Stimulated activated CD8-positive, alpha-beta memory T cell treated with anti-CD3 and anti-CD28 coated beads, Interleukin-15, amount 100 ng/mL, for 1 hour (primary cell): ENCODE measurements at places on chromosomes 3 and 15.

- no peak for DNase-seq
Measured at GRCh38 chr15:28005004-28005527, 94.0 kb downstream of the OCA2 start.

GRCh38 chr3:161020256-161020655 lies 84.9 kb downstream of the B3GALNT1 start:
- no peak for DNase-seq

- no peak for DNase-seq
Measured at GRCh38 chr3:44827196-44827595, 34.5 kb upstream of the TMEM42 start.

GRCh38 chr3:154220462-154220861 lies 99.3 kb downstream of the ARHGEF26 start:
- no peak for DNase-seq

DNA sequence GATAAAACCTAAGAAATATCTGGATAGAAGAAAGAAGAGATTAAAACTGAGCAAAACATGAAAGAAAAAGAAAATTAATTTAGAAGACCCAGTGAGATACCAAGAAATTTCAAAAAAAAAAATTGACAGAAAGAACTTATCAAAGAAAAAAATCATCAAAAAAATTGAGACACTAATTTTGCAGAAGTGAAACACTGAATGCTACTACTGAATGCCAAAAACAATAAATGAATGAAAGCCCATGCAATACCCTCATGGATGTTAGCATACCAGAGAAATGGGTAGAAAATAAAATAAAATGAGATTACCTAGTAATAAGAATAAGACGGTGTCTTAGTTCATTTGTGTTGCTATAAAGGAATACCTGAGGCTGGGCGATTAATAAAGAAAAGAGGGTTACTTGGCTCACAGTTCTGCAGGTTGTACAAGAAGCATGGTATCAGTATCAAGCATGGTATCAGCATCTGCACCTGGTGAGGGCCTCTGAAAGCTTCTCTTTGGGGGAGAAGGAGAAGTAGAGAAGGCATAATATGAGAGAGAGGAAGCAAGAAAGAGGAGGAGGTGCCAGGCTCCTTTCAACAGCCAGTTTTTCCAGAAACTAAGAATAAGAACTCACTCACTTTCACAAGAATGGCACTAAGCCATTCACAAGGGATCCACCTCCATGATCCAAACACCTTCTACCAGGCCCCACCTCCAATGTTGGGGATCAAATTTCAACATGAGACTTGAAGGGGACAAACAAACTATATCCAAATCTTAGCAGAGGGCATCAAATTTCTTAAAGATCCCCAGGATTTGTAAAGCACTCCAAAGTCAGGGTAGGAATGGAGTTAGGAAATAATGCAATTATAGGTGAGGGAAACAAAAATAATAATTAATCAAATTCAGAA lies 73.2 kb downstream of the BTLA start:
- no peak for DNase-seq

DNA sequence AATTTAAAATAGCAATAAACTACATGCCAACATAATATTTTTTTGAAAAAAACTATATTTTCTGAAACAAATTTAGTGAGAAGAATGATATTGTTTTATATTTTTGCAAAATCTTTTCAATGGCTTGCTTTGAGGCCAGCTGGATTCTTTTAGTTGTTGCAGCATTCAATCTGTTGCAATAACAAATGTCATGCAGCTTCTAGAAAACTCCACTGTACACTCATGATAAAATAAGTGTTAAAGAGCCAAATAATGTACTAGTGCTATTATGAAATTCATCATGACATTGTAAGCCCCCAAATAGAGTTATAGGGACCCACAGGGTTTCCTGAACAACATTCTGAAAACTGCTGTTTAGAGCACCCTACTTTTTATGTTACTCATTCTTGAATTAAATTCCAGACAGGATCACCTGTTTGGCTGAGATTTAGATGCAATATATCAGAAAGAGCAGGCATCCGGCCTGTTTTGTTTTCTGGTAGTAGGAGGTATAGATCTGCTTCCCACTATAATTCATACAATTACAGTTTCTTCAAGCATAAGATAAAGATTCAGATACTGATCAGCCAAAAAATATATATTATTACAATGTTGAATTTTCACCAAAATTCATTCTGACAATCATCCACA lies 703.0 kb upstream of the ZNF385D start:
- DNase-seq = no peak

DNA sequence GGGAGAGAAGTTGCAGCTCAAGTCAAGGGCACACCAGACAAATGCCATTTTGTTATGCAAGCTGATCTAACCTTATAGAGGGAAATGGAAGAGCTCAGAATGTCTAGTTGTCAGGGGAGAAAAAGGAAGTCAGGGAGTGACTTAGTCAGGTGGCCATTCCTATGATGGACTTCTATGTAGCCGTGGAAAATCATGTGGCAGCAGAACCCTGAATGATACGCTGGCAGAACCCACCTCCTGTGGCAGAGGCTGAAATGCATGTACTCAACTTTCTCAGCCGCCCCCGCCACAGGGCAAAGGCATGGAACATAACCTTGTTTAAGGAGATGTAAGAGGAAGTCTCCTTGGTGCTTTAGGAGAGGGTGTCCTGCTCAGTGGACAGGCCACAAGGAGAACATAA lies 37.7 kb upstream of the PARL start:
- no peak for DNase-seq

GRCh38 chr3:76367281-76367680 lies 581.9 kb upstream of the ZNF717 start:
- DNase-seq = no peak

DNA sequence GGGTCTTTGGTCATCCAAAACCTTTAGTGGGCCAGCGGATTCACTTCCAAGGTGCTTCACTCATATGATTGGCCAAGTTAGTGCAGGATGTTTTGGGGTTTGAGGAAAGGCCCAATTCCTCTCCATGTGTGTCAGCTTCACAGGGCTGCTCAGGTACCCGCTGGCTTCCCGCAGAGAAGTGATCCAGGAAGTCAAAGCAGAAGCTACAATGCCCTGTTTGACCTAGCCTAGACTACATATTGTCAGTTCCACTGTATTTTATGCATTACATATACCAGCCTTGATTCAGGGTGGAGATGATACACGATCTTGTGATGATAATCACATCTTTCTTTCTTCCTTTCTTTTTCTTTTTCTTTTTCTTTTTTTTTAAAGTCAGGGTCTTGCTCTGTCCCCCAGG lies 32.1 kb downstream of the PDE8A start:
- no peak for DNase-seq

- DNase-seq = no peak
Measured at GRCh38 chr3:2810723-2811122, 299.5 kb downstream of the IL5RA start.

- no peak for DNase-seq
Measured at GRCh38 chr15:43541785-43542184, 24.4 kb downstream of the MAP1A start.

- no peak for DNase-seq
Measured at GRCh38 chr3:186821429-186822387, 15.4 kb upstream of the RFC4 start.

GRCh38 chr3:53795789-53796560 lies 50.2 kb downstream of the CHDH start:
- DNase-seq = no peak

DNA sequence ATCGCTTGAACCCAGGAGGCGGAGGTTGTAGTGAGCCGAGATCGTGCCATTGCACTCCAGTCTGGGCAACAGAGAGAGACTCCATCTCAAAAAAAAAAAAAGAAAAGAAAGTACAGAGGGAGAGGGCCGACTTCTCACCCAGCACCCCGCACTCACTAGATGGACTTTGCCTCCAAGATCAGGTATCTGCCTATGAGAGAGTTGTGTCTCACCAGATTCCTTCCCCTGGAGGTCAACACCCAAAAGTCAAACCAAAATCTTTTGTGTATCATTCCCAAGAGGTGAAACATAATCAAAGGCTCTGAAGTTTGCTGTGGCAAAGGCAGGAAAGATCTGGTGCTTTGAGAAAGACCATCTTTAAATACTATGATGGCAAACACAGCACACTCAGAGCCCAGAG lies 51.2 kb downstream of the HMCES start:
- no peak for DNase-seq

GRCh38 chr3:53820756-53821580 lies 25.3 kb downstream of the CHDH start:
- DNase-seq = no peak
